ENCODE measurements at places on chromosomes 5 and 9.
A peak's percentile ranks its signal among the peaks of the same experiment; 100 is the strongest.

DNA sequence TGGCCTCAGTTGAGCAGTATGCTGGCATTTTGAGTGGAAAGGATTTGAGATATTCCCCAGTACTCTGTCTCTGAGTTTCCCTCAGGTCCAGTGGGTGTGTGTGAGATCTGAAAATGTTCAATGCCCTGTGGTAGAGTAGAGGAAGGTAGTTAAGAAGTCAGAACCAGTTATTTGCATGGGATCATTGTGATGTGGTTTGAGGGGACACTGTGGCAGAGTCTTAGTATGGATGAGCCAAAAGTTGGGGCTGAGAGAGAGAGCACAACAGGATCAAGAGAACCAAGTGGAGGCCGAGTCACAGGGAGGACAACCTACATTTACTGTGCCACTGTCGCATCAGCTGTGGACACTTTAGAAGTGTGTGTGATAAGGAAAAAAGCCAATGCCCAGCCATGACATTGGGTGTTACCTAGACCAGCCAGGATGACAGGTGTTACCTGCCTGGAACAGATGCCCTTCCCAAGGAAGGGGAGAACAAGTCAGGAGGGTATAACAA is 128.9 kb upstream of the IL12B start:
- no peak for DNase-seq
- H3K4me3 ChIP-seq, result no peak overlapping the region
- no peaks in the 10 kb centered on the region for H3K36me3 ChIP-seq
- no peak overlapping the region for H3K27ac ChIP-seq
- H3K27me3 ChIP-seq, result no peaks in the 10 kb centered on the region

- H3K36me3 ChIP-seq, result peaks cover 23% of the 10 kb centered on the region
- no peak overlapping the region for H3K4me3 ChIP-seq
- no peak for DNase-seq
- no peak overlapping the region for H3K27ac ChIP-seq
- no peaks in the 10 kb centered on the region for H3K27me3 ChIP-seq
Measured at GRCh38 chr5:154059039-154059430, 20.3 kb downstream of the MFAP3 start.

GRCh38 chr9:113398796-113399195 is 2.3 kb downstream of the ALAD start:
- no peaks in the 10 kb centered on the region for H3K36me3 ChIP-seq
- H3K4me3 ChIP-seq, result no peak overlapping the region
- no peak overlapping the region for H3K27ac ChIP-seq
- H3K27me3 ChIP-seq, result no peaks in the 10 kb centered on the region
- peaks cover 12% of the 10 kb centered on the region for H3K4me1 ChIP-seq
- DNase-seq, result no peak

DNA sequence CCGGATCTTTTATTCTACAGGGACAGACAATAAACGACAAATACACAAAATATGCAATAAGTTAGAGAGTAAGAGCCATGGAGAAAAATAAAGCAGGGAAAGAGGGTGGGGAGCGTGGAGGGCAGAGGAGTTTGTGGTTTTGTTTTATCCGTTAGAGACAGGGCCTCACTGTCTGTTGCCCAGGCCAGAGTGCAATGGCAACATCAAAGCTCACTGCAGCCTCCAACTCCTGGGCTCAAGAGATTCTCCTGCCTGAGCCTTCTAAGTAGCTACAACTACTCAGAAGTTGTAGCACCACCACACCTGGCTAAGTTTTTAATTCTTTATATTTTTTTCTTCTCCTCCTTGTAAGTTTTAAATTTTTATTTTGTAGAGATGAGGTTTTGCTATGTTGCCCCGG is 54.5 kb upstream of the CTNNA1 start:
- H3K27me3 ChIP-seq, result no peaks in the 10 kb centered on the region
- no peak overlapping the region for H3K4me3 ChIP-seq
- H3K4me1 ChIP-seq, result peaks cover 6% of the 10 kb centered on the region
- H3K27ac ChIP-seq, result no peak overlapping the region
- H3K36me3 ChIP-seq, result no peaks in the 10 kb centered on the region

- peak overlapping the region; percentile 63 for H3K4me3 ChIP-seq
- peak overlapping the region; percentile 80 for H3K27ac ChIP-seq
- peaks cover 29% of the 10 kb centered on the region for H3K4me1 ChIP-seq
- no peaks in the 10 kb centered on the region for H3K27me3 ChIP-seq
- peak; percentile 38 for DNase-seq
- H3K36me3 ChIP-seq, result peaks cover 53% of the 10 kb centered on the region
Measured at GRCh38 chr9:14097215-14097614, 216.7 kb downstream of the NFIB start.

DNA sequence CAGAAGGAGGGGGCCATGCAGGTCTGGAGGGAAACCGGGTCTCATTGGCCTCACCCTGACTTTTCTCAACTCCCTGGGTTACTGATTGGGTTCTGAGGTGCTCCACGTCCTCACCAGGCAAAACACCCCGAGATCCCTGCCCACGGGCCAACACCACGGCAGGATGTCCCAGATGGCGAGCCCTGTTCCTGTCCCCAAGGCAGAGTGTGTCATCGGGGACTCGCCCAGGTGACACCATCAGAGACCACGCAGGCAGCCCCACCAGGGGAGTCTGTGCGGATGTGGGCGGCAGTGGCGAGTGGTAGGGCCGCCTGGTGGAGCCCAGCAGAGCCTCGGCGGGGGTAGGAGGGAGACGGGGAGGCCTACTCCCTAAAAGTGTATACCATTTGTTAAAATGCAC is 59.0 kb upstream of the UBAC1 start:
- no peaks in the 10 kb centered on the region for H3K4me1 ChIP-seq
- no peaks in the 10 kb centered on the region for H3K27me3 ChIP-seq
- no peak for DNase-seq
- no peak overlapping the region for H3K27ac ChIP-seq
- no peak overlapping the region for H3K4me3 ChIP-seq

DNA sequence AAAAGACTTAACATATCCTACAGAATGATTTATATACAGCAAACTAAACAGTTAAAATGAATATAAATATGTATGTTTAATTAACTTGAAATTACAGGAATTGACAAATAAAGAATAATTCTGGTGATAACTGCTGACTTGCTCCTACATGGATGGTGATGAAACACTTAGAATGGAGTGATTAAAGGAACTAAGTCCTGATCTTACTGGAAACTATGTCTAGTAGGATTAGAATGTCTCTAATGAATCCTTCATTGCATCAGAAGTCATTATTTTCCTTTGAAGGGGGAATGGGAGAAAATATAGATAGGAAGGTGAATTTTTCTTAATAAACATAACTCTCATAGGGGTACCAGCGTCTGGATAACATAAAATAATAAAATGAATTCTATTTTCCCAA is 77.1 kb downstream of the CAMK4 start:
- H3K4me1 ChIP-seq, result no peaks in the 10 kb centered on the region
- no peak for DNase-seq
- H3K27me3 ChIP-seq, result no peaks in the 10 kb centered on the region
- no peaks in the 10 kb centered on the region for H3K36me3 ChIP-seq
- no peak overlapping the region for H3K4me3 ChIP-seq
- no peak overlapping the region for H3K27ac ChIP-seq

DNA sequence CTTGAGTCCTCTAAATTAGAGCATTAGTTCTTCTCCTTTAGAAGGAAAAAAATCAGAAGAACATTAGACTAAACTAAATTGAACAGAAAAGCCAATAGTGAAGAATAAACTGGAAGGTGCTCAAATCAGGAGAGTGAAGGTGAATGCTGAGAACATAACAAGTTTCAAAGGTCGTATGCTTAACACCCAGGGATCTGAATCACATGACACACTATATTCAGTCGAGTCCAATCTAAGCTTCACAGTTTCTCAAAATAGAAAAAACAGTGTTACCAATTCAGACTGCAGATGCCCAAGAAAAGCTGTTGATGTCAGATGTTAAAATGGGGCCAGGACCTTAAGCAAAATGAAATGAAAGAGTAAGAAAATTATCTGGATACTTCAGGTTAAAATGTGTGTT is 614.5 kb downstream of the EFNA5 start:
- peaks cover 5% of the 10 kb centered on the region for H3K36me3 ChIP-seq
- DNase-seq, result no peak
- peaks cover 14% of the 10 kb centered on the region for H3K4me1 ChIP-seq

DNA sequence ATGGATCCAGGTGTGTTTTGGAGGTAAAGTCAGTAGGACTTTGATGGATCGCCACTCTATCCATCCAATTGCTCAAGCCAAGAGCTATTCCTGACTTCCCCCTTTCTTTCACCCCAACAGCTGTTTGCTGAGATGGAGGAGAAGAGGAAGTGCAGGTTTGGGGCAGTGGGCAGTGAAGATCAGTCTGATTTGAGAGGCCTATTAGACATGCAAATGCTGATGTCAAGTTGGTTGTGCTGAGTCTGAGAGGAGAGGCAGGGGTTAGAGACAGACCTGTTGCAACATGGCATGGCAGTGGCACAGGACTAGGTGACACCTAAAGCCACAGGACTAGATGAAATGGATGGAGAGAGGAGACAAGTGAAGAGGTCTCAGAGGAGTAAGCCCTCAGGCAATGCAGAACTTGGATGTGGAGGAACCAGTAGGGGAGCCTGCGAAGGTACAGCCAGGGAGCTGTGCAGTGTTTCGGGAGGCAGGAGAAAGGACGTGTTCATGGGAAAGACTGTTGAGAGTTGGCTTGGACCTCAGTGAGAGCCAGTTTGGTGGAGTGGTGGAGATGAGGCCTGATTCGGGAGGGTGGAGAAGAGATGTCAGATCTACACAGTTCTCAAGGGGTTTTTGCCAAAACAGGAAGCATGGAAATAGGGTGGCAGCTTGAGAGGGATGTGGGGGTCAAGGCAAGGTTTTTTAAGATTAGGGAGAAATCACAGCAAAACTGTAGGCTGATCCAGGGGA is 175.0 kb downstream of the MACROH2A1 start:
- H3K4me1 ChIP-seq, result no peaks in the 10 kb centered on the region
- H3K36me3 ChIP-seq, result no peaks in the 10 kb centered on the region
- no peaks in the 10 kb centered on the region for H3K27me3 ChIP-seq
- no peak for DNase-seq
- H3K27ac ChIP-seq, result no peak overlapping the region

DNA sequence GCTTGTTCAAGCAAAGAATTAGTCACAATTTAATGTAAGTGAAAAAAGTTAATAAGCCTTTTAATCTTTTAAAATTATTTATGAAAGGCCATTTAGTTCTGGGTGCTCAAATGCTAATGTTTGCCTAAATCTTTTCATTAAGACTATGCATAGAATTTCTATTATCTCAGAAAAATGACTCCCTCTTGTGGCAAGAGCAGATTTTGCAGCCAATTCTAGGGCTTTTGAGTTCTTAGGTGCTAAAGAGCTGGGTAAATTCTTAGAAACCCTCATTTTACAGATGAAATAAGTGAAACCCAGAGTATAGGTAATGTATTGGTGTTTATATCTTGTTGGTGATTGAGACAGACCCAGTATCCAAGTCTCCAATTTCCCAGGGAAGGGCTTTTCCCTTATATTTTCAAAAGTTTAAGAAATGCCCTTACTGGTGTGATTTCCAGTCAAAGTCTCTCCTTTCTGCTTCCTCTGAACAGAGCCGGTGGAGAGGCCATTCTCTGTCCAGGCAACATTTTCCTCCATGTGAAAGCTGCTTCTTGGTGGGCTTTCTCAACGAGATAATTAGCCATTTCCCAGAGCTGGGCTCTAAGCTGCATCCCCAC is 24.1 kb upstream of the PCSK5 start:
- peak; percentile 61 for DNase-seq
- H3K27me3 ChIP-seq, result no peaks in the 10 kb centered on the region
- H3K4me1 ChIP-seq, result no peaks in the 10 kb centered on the region
- no peak overlapping the region for H3K27ac ChIP-seq
- no peaks in the 10 kb centered on the region for H3K36me3 ChIP-seq

DNA sequence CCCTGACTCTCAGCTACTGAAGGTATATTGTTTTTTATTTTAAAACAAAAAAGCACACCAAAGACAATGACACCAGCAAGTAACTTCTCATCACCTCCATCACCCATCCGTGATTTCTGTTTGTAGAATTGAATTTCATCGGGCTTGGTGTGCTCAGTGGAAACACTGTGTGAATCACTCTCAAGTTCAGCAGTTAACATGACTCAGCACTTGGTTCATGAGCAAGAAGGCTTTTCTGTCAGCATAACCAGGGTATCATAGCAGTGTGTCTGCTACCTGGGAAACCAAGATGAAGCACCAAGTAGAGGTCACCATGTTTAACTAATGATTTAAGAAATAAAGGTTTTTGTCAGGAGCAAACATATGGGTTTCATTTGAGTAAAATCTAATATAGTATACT is 123.7 kb downstream of the INSYN2B start:
- no peak overlapping the region for H3K27ac ChIP-seq
- no peaks in the 10 kb centered on the region for H3K36me3 ChIP-seq
- H3K4me1 ChIP-seq, result no peaks in the 10 kb centered on the region
- H3K27me3 ChIP-seq, result no peaks in the 10 kb centered on the region
